ENCODE measurements at places on chromosomes 6 and 20. TPM values are rescaled to one million over a fixed set of nuclear protein-coding genes. Genes with fewer than 3 reads are reported as not detected.

GRCh38 chr6:40715570-40716403, 128.6 kb upstream of the LRFN2 start:
- H3K27ac ChIP-seq = no peak overlapping the region
- no peaks in the 10 kb centered on the region for H3K36me3 ChIP-seq
- no peak for DNase-seq
- H3K4me3 ChIP-seq = no peak overlapping the region

- no peak for DNase-seq
- no peak overlapping the region for H3K4me3 ChIP-seq
- H3K36me3 ChIP-seq = no peaks in the 10 kb centered on the region
- H3K27ac ChIP-seq = no peak overlapping the region
Observed at GRCh38 chr6:50925981-50926380, 107.3 kb downstream of the TFAP2B start.

The POLR1C gene
- 44.7 TPM for total RNA-seq

DNA sequence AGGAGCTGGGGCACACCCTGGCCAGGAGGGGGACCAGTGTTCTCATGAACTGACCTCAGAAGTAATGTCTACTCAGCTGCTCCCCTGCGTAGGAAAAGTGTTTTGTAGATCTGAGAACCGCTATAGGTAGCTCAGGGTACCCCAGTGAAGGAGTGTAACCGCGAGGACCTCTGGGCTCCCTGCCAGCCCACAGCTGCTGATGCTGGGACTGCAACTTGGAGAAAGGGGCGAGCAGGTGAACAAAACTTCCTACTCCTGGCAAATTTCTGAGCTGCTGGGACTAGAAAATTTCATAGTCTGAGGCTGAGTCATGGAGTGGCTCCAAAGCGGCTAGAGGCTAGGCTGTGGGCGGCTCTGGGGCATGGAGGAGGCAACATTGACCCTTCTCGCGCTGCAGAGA, 51.9 kb downstream of the PYGB start:
- H3K36me3 ChIP-seq = peaks cover 72% of the 10 kb centered on the region
- H3K4me3 ChIP-seq = no peak overlapping the region
- H3K27me3 ChIP-seq = no peaks in the 10 kb centered on the region
- no peak overlapping the region for H3K27ac ChIP-seq
- H3K4me1 ChIP-seq = peaks cover 25% of the 10 kb centered on the region
- no peak for DNase-seq

DNA sequence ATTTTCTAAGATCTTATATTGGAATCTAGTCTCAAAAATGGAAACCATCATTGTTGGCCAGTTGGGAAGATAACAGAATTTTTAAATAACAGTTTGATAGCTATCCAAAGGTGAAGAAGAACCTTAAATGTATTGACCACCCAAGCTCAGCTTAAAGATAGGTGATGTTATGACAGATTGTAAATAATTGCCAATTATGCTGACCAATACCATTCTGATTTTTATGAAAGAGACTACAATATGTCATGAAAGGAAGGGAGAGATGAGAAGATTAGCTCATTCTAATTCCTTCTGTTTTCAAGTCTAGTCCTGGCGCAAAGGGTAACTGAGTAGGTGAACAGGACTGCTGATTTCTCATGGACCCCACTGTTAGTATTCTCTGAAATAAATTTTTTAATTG, 5.7 kb upstream of the TAB2 start:
- H3K4me1 ChIP-seq = peaks cover 7% of the 10 kb centered on the region
- H3K27ac ChIP-seq = no peak overlapping the region
- H3K27me3 ChIP-seq = peaks cover 6% of the 10 kb centered on the region
- DNase-seq = no peak
- H3K36me3 ChIP-seq = no peaks in the 10 kb centered on the region

- H3K4me3 ChIP-seq = no peak overlapping the region
- no peaks in the 10 kb centered on the region for H3K36me3 ChIP-seq
- H3K27ac ChIP-seq = no peak overlapping the region
- no peaks in the 10 kb centered on the region for H3K4me1 ChIP-seq
Observed at GRCh38 chr20:8225658-8226057, 93.6 kb downstream of the PLCB1 start.

DNA sequence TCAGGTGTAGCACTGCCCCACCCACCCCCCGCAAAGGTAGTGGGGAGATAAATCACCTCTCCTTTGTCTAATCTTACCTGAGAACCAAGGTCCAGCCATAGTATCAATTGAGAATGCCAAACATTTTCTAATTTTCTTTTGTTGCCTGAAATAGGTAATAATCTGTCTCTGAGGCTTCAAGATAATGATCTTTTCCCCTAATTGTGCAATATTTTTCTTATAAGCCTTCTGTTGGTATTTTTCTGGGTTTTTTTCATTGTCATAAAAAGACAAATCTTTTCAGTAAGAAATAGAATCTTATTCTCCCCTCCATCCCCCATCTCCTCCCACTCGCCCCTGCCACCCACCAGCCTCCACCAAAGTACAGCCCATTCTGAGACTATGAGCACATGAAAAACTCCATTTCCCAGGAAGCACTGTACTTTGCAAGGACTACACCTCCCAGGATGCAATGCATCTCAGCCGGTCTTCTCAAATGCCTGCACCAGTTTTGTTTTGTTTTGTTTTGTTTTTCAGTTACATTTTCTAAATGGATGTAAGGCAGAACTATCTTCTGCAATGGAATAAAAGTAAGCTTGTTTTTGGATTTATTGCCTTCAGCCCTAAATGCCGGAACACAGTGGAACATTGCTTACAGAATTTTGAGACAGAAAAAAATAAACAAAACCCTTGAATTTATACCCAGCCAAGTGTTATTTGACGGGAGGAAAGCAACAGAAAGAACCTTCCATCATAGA, 268.0 kb downstream of the TFAP2A start:
- peaks cover 8% of the 10 kb centered on the region for H3K4me1 ChIP-seq

- H3K36me3 ChIP-seq = no peaks in the 10 kb centered on the region
- H3K27me3 ChIP-seq = no peaks in the 10 kb centered on the region
- no peak overlapping the region for H3K4me3 ChIP-seq
- no peak for DNase-seq
Observed at GRCh38 chr6:39696986-39697788, 28.0 kb downstream of the KIF6 start.

DNA sequence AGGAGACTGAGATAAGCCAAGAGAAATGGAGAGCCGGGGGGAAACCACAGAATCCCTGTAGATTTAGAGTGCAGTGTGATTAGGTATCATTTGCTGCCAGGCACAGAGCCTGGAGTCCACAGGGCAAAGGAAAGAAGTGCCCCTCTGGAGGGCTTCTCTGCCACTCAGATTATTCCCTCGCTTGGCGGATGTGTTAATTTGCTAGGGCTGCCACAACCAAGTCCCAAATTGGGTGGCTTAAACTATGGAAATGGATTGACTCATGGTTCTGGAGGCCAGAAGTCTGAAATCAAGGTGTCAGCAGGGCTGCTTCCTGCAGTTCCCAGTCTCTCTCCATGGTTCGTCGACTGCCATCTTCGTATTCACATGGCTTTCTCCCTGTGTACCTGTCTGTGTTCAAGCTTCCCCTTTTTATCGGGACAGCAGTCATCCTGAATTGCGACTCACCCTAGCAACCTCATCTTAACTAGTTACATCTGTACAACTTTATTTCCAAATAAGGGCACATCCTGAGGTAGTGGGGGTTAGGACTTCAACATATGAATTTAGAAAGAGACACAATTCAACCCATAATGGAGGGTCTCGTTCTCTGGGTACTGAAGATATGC, 122.2 kb downstream of the ANKRD60 start:
- H3K4me1 ChIP-seq = peaks cover 10% of the 10 kb centered on the region
- no peak for DNase-seq
- H3K4me3 ChIP-seq = no peak overlapping the region
- H3K36me3 ChIP-seq = no peaks in the 10 kb centered on the region
- H3K27ac ChIP-seq = no peak overlapping the region

The LSM14B gene
- total RNA-seq = 39.3 TPM

DNA sequence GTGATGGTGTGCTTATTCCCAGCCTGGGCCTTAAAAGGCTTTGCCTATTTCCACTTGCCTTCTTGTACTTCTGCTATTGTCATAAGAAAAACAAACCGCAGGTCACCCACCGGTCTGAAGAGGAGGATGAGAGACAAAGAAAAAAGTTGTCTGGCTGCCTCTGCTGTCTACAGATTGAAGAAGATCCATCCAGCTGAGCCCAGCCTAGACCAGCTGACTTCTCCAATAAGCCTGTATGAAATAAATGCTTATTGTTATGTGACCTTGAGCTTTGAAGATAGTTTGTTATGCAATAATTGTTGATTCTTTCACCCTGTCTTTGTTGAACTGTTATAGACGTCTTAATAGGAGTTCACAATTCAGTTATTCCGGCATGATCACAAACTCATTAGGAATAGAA, 223.8 kb upstream of the PRSS16 start:
- H3K27ac ChIP-seq = no peak overlapping the region
- no peaks in the 10 kb centered on the region for H3K27me3 ChIP-seq
- no peaks in the 10 kb centered on the region for H3K36me3 ChIP-seq
- peaks cover 10% of the 10 kb centered on the region for H3K4me1 ChIP-seq
- DNase-seq = no peak
- no peak overlapping the region for H3K4me3 ChIP-seq

DNA sequence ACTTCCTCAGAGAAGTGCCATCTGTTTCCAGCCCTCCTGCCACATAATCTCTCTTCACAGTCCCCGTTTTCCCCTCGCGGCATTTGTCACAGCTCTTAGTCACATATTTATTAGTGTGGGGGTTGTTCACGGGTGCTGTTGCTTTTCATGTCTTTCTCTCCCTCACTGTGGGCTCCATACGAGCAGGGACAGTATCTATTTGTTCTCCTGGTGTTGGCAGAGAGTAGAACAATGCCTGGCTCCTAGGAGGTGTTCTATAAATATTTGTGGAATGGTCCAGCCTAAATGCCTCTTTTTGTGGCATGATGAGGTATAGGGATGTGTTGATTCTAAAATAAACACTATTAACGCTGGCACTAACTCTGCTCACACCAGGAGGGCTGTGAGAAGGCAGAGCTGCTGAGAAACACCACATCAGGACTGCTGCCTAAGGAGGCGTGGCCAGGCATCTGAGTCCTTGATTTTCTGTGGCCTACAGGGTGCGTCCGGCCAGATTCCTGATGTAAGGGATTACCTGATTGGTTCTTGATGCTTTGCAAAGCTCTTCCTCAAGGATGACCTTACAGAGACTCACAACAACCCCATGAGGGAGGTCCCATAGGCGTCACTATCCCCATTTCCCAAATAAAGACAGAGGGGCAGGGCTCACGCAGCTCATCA, 219.8 kb upstream of the ARID1B start:
- no peaks in the 10 kb centered on the region for H3K36me3 ChIP-seq
- no peak overlapping the region for H3K4me3 ChIP-seq
- no peak overlapping the region for H3K27ac ChIP-seq
